ENCODE measurements at places on chromosomes 1 and 21.

DNA sequence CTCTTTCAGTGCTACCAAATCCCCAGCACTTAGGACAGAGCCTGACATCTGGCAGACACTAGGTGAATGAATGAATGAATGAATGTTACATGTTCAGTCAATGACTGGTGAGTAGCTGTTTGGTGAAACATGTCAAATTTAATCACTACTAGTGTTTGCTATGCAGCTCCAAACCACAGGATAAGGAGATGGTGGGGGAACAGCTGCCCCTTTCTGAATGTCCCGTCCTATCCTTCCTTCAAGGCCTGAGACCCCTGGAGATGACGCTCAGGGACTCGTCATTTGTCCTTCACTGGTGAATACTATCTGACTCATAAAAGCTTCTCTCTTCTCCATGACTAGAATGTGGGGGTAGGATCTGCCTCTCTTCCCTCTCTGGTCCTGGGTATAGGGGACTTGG, 175.4 kb downstream of the HIVEP3 start:
- DNase-seq, result no peak

DNA sequence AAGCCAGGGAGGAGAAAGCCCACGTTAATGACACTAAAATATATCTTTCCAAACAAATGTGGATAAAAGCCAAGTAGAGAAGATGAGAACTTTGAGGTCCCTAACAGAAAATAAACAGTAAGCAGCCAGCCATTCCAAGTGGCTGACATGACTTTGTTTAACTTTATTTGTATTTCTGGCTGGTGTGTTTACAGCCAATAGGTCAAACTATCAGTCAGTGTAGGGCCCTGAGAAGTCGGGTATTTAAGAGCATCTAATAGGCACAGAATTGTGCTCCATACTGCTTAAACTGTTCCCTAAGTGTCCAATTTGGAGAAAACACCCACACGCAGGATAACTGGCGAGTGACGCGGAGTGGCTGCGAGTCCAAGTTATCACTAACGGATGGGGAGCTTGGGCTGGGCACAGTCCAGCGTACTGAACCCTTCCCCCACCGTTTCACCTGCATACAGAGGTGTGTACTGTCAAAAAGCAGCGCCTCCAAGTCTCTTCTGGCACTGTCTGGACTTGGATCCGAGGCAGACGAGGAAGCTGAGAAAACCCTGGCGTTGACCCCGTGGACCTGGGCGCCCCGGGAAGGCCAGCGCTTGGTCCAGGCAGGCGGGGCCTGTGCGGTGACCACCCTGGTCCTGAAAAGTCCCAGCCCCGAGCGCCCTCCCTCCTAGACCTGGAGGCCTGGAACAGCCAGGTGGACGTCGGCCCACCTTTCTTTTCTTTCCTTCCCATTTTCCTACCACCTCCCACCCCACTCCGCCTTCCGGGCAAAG, 662 bp upstream of the LGALS8 start:
- DNase-seq, result no peak

DNA sequence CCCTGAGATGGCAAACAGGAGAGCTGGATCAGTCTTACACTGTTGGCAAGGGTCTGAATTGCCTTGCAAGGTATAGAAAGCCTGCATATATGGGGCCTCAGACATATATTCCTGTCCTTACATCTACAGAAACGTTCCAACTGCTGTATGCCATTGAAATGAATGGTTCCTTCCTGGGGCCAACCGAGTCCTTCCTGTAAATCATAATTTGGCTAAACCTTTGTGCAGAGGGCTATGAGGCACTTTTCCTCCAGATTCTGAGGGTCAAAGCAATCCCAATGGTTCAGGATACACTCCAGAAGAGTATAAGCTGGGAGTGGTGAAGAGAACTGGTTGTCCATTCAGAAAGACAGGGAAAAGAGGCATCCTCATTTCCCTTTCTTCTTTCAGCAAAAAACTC, 190.5 kb downstream of the PTPRC start:
- no peak for DNase-seq

GRCh38 chr1:6367381-6368012, 26.1 kb downstream of the ACOT7 start:
- DNase-seq, result no peak

GRCh38 chr1:42680921-42681683, 1.1 kb upstream of the YBX1 start:
- no peak for DNase-seq

DNA sequence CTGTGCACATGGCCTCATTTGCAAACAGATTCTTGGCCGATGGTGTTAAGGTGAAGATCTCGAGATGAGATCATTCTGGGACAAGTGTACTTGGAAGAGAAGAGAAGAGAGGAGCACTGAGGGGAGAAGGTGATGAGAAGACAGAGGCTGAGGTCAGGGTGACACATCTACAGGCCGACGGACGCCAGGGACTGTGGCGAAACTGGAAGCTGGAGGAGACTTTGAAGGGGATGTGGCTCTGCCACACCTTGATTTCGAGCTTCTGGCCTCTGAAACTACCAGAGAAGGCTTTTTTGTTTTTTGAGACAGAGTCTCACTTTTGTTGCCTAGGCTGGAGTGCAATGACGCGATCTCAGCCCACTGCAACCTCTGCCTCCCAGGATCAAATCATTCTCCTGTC, 137.5 kb upstream of the TMEM51 start:
- DNase-seq, result no peak

DNA sequence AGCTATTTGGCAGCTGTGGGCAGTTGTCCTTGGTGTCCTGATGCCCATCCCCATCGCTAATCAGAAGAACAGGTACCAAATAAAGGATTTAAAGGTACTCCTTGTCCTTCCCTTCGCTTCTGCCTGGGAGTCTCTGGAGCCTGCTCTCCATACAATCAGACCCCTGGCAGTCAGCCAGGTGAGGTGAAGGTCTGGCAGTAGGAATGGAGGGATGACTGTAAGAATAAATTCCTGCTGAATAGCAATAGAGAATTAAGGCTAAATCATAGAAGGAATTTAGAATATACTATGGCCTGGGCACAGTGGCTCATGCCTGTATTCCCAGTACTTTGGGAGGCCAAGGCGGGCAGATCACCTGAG, 9.2 kb downstream of the THBS3 start:
- no peak for DNase-seq

DNA sequence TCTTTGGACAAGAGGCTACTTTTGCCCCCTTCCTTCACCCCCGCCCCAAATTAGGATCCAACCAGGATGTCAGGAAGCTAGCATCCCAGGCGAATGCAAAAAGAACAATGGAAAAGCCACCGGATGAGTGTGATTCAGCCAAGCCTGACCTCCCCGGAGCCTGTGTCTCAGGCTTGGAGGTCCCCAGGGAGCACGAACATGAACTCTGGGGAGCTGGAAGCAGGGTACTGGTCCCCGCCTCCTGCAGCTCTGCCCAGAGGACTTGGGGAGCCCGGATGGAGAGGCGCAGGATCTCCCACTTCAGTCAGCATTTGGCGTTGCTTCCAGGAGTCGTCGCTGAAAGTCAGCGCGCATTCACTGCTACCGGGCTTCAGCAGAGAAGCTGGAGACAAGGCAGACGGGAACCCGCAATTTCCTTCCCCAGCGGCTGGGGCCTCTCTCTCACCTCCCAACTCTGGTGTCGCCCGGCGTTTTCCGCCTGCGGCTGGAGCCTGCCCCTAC, 1.8 kb upstream of the TBX15 start:
- DNase-seq, result no peak

GRCh38 chr1:82542141-82542540, 741.4 kb downstream of the ADGRL2 start:
- no peak for DNase-seq

DNA sequence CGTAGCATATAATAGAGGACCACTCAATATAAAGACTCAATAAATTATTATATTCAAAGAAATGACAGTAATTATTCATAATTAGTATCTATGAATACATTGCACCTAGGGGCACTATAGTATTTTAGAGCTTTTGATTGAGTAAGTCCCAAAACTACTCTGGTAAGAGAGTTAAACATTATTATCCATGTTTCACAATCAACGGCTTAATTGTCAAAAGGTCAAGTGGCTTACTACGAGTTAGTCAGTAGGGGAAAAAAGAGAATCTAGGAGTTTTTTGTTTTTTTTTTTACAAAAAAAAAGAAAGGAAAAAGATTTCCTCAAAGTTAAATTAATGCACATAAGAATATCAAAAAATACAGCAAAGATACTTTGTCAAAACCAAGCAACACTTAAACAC, 20.4 kb upstream of the LAMC1 start:
- DNase-seq, result no peak
